Stimulated activated CD4-positive, alpha-beta T cell treated with anti-CD3 and anti-CD28 coated beads, Interleukin-1b, Interleukin-23, amount 100 ng/mL, for 1 hour (primary cell): ENCODE measurements at places on chromosomes 4 and X.

GRCh38 chrX:153831429-153832150, 1.2 kb upstream of the PDZD4 start:
- DNase-seq, result no peak

- peak; percentile 25 for DNase-seq
These were observed 49.5 kb downstream of the PHEX start for GRCh38 chrX:22081475-22082092.

GRCh38 chr4:106334741-106335470, 18.6 kb downstream of the AIMP1 start:
- no peak for DNase-seq

DNA sequence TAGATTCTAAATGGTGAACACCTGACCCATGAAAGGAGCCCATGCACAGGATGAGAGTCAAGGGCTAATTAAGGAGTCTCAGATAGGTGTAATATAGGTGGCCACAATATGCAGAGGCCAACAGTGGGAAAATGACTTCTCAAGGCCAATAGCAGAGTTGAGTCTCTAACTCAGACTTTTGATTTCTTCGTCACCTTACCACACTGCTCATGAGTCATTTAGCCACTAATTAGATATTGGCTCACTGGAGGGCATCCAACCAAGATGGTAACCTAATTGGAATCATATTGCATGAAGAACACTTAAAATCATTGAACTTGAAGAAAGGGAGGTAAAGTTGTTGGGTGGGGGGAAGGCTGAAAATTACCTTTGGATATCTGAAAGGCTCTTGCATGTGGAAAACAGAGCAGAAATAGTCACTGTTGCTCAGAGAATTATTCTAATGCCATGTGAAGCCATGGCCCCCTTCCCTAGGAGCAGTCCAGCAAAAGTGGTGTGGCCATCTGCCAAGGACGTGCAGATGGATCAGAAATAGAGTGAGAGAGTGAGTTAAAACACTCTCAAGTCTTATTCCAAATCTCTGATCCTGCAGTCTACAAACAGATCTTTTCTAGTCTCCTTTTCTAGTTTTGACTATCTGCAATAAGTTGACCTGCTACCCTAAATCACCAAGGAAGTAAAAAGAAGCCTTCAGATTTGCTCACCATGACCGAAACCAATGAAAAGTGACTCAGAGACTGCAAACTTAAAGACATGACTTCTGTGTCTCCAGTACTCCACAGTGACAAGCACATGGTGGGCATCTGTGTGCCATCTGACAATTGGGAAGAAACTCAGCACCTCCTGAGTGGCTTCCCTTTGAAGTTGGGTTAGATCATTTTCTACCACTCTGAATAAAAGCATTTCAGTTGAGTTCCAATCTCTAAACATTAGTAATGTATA, 93.9 kb upstream of the C1QTNF7 start:
- DNase-seq, result no peak

DNA sequence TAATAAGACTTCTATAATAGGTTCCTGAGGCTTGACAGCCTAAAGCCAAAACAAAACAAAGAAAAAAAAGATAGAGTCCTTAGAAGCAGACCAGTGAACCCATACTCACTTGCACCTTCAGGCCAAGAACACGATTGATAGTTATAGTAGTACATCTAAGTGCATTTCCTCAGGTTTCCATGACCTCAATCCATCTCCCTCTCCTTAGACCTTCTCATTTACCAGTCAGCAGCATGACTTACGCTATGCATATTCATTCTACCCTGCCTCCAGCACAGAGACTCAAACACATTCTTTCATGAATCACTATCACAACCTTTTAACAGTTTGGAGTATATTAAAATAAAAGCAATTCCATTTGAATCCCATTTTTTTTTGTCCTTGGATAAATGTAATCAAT, 855.6 kb downstream of the CCSER1 start:
- DNase-seq, result no peak

GRCh38 chrX:154840856-154841255, 6.4 kb upstream of the SMIM9 start:
- no peak for DNase-seq

DNA sequence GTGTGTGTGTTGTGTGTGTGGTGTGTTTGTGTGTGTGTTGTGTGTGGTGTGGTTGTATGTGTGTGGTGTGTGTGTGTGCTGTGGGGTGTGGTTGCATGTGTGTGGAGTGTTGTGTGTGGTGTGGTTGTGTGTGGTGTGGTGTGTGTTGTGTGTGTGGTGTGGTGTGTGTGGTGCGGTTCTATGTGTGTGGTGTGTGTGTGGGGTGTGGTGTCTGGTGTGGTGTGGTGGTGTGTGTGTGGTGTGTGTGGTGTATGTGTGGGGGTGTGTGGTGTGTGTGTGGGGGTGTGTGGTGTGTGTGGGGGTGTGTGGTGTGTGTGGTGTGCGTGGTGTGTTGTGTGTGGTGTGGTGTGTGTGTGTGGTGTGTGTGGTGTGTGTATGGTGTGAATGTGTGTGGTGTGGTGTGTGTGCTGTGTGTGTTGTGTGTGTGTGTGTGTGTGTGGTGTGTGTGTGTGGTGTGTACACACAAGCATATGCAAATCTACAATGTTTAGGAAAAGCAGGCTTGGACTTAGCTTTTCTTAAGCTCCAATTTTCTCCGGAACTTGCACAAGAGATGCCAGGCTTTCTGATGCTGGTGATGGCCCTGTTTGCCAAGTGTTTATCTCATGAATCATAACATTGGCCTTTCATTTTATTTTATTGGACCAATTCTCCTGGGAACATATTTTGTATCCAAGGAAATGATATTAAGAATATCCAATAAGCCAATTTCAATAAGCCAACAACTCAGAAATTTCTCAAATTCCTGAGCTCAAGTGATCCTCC, 148.7 kb downstream of the SPATA18 start:
- no peak for DNase-seq

GRCh38 chr4:48212165-48212564, 57.5 kb downstream of the TEC start:
- no peak for DNase-seq

- no peak for DNase-seq
These were observed 147.8 kb downstream of the ARHGAP10 start for GRCh38 chr4:147879676-147880075.

GRCh38 chr4:15232366-15233263, 195.2 kb upstream of the C1QTNF7 start:
- DNase-seq, result no peak

GRCh38 chr4:47484168-47484567, 907 bp upstream of the ATP10D start:
- no peak for DNase-seq

DNA sequence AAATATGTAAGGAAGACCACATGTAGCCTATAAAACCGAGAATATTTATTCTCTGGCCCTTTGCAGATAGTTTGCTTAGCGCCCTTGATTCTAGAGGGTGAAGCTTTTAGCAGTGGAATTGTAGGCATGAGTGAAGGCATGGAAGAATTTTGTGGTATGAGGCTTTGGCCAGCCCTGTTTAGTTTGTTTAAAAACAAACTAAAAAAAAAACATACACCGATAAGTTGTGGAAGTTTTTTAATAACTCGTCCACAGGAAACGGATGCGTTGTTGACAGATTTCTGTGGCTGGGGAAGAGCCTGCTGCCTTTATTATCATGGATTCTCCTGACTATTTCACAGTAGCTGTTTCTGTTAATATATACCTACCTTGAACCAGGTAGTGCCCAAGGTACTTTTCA, 194.7 kb upstream of the LNX1 start:
- DNase-seq, result no peak

DNA sequence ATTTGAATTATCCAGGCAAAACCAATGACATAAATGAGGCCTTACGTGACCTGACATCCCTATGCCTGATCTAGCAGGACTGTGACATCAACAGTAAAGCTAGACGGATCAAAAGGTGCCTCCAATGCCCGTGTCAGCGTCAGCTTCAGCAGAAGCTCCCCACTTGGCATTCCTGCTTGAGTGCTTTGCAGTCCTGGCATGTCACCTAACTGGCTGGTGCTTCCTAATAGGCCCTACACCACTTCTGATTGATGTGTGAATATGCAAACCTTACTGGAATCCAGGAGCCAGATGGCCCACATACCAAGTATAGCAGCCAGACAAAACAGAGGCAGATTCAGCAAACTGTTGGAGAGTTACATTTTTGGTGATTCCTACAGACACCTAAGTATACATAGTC, 224.2 kb downstream of the DMD start:
- no peak for DNase-seq

DNA sequence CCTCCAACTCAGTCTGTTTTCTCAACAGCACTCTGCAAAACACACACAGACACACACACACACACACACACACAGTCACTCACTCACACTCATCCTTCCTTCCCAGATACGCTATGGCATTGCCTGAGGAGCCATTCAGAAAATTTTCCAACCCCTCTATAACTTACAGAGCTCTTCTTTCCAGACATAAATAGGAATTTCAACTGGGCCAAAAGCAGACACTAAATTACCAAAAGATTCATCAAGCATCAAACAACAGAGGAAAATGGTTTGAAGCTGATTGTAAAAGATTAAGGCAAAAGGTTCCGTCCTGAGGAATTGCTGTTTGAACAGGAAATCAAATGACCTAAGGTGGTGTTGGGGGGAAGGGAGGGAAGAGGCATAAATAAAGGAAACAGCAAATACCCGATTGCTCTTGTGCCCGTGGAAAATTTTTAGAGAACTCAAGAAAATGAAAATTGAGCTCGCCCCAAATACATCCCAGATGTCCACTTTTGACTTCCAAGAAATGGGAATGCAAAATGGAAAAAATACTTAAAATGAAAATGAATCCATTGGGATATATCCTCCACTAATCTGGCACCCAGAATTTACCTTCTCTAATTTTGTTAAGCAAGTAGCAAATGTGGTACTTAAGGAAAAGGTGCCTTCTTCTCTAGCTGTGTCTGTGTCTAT, 183.6 kb downstream of the QDPR start:
- DNase-seq, result no peak

DNA sequence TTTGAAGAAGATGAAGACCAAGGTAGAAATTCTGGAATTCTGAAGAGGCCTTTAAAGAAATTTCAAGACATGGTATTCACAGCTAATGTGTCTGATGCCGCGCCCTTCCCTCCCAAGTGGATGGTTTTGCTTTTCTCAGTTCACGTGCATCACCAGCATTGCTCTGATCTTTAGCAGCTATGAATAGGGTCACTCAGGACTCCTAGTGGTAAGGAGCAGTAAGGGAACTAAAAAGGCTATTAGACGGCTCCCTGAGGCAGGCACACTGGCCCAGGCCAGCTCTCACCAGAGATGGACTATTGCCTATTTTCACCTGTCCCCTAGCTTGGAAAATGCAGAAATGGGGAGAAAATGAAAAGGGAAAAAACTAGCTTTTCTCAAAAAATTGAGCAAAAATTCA, 447.5 kb upstream of the RASGEF1B start:
- DNase-seq, result no peak

DNA sequence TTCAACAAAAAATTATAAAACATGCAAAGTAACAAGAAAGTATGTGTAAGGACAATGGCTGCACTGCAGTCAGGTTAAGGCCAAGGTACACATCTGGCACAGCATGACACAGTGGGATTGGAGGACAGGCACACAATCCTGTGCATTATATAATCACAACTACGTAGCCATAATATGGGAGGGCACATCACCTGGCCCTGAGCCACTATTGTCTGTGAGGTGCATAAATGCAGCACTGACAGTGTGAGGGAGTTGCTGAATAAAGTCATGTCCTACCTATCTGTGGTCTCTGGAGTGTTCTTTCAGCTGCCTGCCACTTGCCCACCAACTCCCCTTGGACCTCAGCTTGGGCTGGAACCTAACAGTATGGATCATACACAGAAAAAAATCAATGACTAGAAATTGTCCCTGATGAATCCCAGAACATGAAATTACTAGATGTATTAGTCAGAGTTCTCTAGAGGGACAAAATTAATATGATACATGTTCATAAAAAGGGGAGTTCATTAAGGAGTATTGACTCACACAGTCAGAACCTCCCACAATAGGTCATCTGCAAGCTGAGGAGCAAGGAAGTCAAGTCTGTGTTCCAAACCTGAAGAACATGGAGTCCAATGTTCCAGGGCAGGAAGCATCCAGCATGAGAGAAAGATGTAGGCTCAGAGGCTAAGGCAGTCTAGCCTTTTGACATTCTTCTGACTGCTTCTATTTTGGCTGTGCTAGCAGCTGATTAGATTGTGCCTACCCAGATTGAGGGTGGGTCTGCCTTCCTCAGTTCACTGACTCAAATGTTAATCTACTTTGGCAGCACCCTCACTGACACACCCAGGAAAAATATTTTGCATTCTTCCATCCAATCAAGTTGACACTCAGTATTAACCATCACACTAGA, 46.4 kb upstream of the KCTD8 start:
- no peak for DNase-seq

- no peak for DNase-seq
These were observed 151.0 kb upstream of the DKK2 start for GRCh38 chr4:107187091-107187490.

DNA sequence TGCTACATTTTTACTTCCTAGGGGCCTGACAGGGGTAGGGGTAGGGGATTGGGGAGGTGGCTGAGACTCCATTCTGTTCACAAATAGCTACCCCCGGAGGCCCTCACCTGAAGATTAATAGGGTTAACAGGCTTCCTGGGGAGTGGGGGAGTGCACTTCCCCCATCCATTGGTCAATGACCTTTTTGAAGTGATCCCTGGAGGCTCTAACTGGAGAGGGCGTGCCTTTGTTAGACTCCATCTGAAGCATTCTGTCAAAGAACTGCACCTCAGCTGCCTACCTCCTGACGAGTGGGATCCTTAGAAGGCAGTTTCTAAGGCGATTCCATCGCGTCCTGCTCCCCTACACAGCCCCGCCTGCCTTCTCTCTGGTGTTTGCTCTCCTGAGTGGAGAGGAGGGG, 10.0 kb upstream of the MTM1 start:
- no peak for DNase-seq

DNA sequence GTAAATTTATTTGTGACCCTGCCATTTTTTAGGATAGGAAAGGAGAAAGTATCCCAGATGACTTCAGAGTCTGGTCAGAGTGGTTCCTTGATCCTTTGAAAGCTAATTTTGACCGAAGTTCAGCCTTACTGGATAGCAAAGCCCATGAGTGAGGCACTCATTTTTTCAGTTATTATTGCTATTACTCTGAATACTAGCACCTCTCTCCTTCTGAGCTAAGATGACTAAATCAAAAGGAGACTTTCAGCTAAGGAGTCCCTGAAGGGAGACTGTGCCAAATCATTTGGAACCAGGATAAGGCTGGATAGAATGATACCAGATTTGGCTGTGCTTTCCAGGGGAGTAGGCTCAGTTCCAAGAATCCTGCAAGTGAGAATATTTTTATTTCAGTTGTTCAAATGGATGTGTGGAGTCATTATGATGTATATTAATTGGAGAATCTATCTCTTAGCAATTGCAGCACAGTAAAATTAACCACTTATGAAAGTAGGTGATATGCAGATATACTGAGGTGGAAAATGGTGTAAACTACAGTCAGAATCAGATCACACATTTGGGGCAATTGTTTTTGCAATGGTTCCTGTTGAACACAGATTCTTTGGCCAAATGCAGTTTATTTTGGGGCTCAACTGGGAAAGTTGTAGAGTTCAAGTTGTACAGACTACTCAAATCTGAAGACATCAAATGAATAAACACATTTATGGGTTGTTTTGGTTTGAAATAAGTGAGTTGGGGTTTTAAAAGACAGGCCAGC, 1.2 kb downstream of the P2RY10 start:
- DNase-seq, result no peak
